ENCODE measurements at places on chromosomes 1 and 21.

GRCh38 chr1:173122958-173123852, 72.5 kb upstream of the TNFSF18 start:
- no peak for DNase-seq

- DNase-seq, result no peak
Measured at GRCh38 chr1:18151436-18152122, 44.0 kb downstream of the IGSF21 start.

GRCh38 chr21:21188513-21189195, 190.4 kb downstream of the NCAM2 start:
- DNase-seq, result no peak

DNA sequence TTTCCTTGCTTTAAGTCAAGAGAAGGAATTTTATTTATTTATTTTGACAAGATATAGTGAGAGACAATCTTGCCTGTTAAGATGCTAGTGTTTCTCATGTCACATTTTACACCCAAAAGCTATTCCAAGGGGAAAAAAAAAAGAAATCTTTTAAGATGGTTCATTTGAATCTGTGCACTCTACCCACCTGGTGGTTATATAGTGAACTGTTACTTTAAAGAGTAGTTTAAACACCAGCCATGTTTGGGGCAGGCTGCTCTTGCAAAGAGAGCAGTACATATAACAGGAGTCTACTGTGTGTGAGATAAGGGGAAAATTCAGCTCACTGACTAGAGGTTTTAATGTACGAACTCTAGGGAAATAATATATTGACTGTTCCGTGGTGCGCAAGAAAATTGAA, 3.3 kb upstream of the ELAVL4 start:
- no peak for DNase-seq

- DNase-seq, result no peak
Measured at GRCh38 chr1:2209400-2210083, 15.0 kb upstream of the FAAP20 start.

- no peak for DNase-seq
Measured at GRCh38 chr1:169175461-169175860, 69.0 kb downstream of the ATP1B1 start.

GRCh38 chr1:242523719-242524570, 552 bp downstream of the PLD5 start:
- no peak for DNase-seq

DNA sequence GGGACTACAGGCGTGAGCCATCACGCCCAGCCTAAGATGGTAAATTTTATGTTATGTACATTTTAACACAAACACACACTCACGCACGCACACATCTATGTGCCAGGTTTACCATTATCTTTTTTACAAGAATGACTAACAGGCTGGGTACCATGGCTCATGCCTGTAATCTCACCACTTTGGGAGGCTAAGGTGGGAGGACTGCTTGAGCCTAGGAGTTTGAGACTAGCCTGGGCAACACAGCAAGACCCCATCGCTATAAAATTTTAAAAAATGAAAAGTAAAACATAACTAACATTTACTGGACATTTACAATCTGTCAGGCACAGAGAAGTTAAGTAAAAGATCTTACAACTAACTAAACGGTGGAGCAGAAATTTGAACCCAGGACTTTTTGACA, 14.7 kb downstream of the GATAD2B start:
- no peak for DNase-seq

- DNase-seq, result no peak
Measured at GRCh38 chr1:8976338-8976737, 30.7 kb downstream of the CA6 start.

GRCh38 chr1:182384387-182384960, 7.1 kb downstream of the GLUL start:
- no peak for DNase-seq

DNA sequence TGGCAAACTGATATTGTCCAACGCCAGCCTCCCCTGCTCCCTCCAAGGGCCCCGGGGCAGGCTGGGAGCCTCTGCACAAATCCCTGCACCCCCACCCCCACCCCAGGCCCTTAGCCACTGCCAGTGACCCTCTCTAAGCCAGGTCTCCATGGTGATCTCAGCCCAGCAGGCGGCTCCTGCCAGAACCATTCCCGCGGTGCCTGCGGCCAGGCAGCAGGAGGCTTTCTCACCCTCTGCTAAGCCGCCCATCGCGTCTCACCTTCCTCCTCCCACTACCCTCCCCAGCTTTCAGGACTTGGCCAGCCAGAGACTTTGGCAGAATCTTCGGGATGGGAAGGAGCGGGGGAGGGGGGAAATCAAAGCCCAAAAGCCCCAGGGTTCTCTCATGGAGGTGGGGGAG, 46.8 kb upstream of the WASF2 start:
- no peak for DNase-seq

DNA sequence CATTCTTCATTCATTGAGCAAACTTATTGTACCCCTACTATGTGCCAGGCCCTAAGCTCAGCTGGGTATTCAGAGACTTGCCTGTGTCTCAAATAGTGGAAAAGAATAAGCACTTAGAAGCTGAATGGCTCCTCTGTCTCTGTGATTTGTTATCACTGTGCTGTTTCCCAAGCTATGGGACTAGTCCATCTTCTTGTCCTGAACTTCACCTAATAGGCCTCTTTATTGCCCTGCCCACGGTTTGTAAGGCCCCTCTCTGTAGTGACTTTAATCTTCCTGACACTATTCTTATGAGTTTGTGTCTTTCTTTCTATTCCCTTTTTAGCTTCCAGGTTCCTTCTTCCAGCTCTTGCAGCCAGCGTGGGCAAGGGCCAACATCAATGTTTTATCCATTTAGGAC, 85.4 kb upstream of the LPGAT1 start:
- no peak for DNase-seq

DNA sequence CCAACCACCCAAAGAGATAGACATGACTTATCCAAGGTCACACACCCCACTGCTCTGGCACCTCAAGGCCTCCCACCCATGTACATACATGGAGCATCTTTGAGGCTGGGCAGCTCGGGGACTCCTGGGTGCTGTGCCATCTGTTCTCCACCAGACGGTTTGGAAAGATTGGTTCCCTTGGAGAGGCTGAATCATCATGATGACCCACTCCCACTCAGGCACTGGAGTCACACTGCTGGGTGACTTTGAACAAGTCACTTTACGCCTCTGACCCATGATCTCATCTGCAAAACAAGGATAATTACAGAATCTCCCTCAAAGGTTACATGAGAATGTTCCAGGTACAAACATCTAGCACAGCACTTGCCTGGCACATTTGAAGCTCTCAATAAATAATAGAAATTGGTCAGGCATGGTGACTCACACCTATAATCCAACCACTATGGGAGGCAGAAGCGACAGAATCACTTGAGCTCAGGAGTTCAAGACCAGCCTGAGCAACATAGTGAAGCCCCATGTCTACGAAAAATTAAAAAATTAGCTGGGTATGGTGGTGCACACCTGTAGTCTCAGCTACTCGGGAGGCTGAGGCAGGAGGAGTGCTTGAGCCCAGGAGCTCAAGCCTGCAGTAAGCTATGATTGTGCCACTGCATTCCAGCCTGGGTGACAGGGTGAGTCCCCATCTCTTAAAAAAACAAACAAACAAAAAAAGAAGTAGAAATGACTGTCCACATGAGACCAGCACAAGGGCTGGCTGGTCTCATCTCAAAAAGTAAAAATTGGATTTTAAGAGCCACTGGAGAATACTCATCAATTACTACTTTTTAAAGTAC, 74.9 kb downstream of the RRAGC start:
- no peak for DNase-seq

GRCh38 chr21:34086887-34087306, 13.5 kb downstream of the MRPS6 start:
- no peak for DNase-seq

DNA sequence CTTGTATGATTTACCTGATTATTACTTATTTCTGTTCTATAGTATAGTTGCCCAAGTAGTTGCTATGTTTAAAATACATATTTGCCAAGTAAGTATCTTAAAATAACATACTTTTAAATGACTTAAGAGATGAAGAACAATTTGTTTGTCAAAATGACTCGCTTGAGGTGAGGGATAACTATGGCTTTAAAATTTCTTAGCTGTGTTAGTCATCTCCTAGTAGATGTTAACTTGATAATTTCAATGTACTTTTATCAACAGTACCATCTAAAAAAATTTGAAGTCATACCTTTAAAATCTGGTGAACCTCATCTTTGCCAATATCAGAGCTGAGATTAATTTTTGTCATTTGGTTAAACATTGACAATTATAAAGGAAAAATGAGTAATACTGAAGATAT, 37.7 kb downstream of the ODR4 start:
- no peak for DNase-seq

DNA sequence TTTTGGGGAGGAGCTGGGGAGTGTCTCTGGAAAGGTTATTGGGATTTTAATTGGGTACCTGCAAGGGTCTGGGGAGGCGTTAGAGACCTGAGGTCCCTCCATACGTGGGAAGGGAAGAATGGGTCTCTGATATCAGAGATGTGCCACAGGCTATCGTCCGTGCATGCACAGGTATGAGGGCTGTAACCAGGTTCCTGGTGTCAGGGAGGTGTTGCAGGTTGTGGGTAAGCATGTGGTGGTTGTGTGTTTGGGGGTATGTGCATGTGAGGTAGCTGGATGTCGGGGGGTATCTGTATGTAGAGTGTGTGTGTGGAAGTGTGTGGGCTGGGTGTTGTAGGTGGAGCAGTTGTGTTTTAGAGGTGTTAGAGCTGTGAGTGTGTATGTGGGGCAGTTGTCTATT, 8.3 kb downstream of the AHDC1 start:
- DNase-seq, result no peak

GRCh38 chr1:223225061-223225460, 82.0 kb upstream of the TLR5 start:
- no peak for DNase-seq

- DNase-seq, result no peak
Measured at GRCh38 chr1:112689196-112689841, 14.9 kb downstream of the MOV10 start.

DNA sequence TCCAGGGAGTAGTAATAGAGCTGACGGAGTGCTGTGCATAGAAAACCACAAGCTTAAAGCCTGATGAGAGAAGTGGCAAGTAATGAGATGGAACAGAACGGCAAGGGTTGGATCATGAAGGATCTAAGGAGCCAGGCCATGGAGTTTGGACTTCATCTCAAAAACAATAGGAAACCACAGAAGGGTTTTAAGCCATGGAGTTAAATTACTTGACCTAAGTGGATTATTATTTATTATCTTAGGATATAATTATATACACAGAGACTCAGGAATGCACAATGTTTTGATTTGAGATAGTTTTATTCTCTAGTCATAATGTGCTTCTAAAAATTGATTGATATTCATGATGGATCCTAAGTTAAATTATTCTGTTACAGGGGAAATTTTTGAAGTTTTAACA, 242.4 kb downstream of the PLPP3 start:
- no peak for DNase-seq

- no peak for DNase-seq
Measured at GRCh38 chr1:239228451-239228850, 157.9 kb upstream of the CHRM3 start.

DNA sequence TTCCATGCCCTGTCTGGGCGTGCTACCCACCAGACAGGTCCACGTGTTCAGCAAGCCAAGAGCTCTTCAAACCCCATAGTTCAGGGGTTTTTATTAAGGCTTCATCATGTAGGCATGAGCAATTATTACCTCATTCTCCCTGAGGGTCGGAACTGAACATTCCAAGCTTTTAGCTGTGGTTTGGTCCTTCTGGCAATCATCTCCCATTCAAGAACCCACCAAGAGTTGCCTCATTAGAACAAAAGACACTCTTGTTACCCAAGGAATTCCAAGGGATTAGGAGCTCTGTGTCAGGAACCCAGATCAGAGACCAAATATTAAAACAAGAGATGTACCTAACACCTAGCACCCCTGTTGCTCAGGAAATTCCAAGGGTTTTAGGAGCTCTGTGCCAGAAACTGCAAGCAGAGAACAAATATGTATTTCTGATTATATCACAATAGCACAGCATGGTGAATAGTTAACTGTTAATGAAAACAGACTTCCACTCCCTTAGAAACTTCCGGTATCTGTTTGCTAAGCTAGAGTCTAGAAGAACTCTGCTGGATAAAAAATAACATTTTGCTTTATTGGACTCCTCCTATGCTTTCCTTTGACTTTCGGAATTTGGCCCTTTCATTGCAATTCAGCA, 201.2 kb upstream of the L1TD1 start:
- no peak for DNase-seq

DNA sequence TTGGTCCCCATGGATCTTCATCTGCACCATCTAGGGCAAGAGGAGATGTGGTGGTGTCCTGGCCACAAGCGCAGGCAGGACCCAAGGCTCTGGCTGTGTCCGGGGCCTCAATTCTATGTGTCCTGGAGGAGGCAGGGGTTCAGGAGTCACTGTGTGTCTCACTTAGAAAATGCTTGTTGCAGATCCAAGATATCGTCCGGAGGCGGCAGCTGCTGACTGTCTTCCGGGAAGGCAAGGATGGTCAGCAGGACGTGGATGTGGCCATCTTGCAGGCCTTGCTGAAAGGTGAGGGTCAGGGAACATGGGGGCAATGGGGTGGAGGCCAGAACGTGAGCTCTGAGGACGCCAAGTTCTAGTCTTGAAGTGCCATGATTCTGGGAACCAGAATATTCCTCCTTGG, 29.1 kb downstream of the TRPM2 start:
- no peak for DNase-seq

DNA sequence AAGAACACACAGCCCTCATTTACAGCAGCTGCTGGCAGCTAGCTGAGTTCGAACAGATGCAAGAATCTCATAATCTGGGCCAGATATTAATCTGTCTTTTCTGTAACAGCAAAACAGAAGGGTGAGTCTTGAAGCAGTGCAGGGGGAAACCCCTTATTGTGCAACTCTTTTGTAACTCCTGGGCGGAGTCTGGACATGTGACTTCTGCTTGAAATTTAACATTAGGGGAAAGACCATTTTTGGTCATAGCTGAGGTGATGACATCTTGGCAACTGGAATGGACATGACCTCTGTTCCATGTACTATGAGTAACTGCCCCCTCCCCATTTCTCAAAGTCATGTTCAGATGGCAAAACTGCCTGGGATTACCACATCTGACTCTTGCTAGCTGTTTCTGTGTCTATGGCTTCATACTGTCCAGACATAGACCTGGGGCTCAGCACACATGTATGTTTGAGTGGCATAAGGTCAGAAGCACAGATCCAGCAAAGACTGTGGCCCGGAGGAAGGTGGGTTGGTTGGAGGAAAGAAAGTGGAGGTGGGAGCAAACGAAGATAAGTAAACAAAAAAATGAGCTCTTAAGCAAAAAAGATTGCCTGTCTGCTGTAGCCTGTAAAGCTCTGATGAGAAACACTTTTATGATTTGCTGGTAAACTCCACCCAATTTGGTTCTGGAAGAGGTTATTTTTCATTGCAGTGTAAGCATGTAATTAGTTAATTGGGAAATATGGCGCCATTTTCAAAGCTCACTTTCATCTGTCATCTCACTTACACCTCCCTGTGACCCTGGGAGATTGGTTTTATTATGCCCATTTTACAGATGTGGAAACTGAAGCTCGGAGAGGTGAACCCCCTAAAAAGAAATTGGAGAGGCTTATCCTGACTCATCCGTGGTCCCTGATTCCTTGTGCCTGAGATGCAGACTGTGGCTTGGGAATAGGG, 26.1 kb downstream of the ETS2 start:
- DNase-seq, result no peak
